ENCODE measurements at places on chromosomes 1 and 21. TPM values are rescaled to one million over a fixed set of nuclear protein-coding genes. Genes with fewer than 3 reads are reported as not detected.

OR2T10 gene
- not detected for total RNA-seq

HOOK1 gene
- 14.7 TPM for total RNA-seq

AIM2 gene
- 2.4 TPM for total RNA-seq

B3GALT2 gene
- 3.8 TPM for total RNA-seq

WNT2B gene
- 11.8 TPM for total RNA-seq

AIRE gene
- not detected for total RNA-seq

SPRR1A gene
- not detected for total RNA-seq

PRDM16 gene
- 19.2 TPM for total RNA-seq

TCHH gene
- 0.15 TPM for total RNA-seq

LEFTY1 gene
- total RNA-seq: not detected

KRTAP21-3 gene
- total RNA-seq: not detected

IFNAR1 gene
- total RNA-seq: 64.5 TPM

LORICRIN gene
- total RNA-seq: not detected

LSM10 gene
- total RNA-seq: 44.5 TPM

GON4L gene
- total RNA-seq: 46.9 TPM

PYHIN1 gene
- total RNA-seq: 3.9 TPM

KRTAP19-1 gene
- total RNA-seq: not detected

KCNH1 gene
- total RNA-seq: not detected

GPR61 gene
- total RNA-seq: not detected

SLC22A15 gene
- 26.8 TPM for total RNA-seq

GNAT2 gene
- not detected for total RNA-seq

ACTL8 gene
- total RNA-seq: not detected

Measured in lower lobe of right lung (tissue), 2 donors.